Activated gamma-delta T cell treated with anti-CD3 and anti-CD28 coated beads, Interleukin-2, amount 50 U/mL, for 16 hours (primary cell): ENCODE measurements at places on chromosomes 3 and 15.

DNA sequence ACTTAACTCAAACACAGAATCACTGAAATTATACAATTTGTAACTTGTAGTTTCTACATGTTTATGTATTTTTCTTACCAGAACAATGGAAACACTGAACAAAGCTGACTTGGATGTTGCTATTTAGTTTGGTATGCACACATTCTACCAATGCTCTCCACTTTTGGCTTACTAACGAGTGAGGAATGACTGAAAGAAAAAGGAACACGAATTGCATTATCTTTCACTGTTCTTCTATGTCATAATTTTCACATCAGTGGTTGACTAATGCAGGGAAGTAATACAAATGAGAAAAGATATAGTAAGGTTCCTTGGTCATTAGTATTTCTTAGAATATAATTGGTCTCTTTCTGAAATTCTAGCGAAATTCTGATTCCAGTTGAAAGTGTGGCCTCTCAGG lies 9.8 kb upstream of the CNTN3 start:
- DNase-seq = no peak

DNA sequence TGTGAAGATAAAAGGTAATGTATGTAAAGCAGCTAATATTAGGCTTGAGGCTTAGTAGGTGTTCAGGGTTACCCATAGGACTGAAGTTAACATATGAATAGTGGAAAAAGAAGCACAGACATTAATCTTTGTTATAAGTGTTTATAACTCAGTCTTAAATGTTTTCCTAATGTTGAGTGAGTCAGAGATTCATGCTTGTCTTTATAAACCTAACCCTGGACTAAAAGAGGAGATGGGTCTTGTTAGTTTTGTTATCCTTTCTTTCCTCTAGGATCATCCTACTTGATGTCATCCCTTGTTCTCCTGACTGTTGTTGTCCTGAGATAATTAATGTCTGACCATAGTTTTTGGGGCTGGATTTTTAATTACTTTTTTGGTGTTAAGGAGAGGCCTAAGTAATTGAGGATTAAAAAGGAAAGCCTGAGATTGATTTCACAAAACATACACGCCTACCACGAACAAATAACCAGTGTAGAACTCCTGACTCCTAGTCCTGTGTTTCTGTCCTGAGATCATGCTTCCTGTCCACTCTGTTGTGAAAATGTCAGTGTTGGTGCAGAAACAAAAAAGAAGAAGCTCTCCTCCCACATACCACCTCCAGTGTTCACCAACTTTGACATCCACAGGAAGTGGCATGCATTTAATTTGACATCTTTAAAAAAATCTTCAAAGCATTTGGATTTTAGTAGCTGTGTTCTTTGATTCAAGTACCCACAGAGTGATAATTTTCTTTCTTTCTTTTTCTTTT lies 8.4 kb downstream of the MITF start:
- DNase-seq = no peak

DNA sequence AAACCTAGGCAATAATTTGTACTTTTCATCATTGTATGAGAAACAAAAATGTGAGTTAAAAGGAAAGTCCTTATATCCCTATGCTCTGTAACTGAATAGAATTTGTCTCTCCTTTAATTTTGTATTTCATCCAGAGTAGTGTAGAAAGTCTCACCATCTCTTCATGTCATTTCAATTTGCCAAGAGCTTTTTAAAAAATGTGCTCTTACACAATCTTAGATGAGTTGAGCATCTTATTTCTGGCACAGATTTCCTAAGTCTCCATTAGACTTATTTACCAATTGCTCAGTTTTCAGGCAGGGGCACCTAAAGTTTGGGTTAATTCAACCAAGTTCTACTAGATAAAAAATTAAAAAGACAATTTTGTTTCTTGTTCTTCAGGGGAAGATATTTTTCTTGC lies 201.5 kb upstream of the RBMS3 start:
- no peak for DNase-seq

GRCh38 chr3:151213881-151214280 lies 10.9 kb upstream of the GPR171 start:
- DNase-seq = no peak

- DNase-seq = no peak
These were observed 85.7 kb upstream of the MYZAP start for GRCh38 chr15:57505949-57506391.

DNA sequence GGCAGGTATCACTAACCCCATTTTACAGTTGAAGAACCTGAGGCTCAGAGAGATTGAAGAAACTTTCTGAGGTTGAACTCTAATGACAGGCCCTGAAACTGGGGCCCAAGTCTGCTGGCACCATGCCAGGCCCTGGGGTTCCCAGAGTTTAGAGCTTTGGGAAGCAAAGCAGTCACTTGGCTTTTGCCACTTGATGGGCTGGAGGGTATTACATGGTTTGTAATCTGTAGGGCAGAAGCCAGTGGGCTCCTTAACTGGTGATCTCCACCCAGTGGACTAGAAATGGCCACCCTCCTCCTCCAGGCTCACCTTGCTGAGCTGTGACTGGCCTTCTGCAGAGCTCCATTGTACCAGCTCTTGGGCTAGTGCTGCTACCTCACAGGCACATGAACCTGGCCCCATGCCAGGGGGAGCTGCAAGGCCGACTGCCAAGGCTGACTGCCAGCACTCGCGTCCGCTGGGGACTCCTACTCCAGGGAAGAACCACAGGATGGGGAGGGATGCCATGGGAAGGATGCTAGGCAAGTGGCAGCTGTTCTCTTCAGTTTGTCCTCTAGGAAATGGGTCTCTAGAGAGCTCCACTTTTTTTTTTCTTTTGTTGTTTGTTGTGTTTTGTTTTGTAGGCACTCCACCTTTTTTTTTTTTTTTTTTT lies 104.8 kb downstream of the ETFA start:
- no peak for DNase-seq

DNA sequence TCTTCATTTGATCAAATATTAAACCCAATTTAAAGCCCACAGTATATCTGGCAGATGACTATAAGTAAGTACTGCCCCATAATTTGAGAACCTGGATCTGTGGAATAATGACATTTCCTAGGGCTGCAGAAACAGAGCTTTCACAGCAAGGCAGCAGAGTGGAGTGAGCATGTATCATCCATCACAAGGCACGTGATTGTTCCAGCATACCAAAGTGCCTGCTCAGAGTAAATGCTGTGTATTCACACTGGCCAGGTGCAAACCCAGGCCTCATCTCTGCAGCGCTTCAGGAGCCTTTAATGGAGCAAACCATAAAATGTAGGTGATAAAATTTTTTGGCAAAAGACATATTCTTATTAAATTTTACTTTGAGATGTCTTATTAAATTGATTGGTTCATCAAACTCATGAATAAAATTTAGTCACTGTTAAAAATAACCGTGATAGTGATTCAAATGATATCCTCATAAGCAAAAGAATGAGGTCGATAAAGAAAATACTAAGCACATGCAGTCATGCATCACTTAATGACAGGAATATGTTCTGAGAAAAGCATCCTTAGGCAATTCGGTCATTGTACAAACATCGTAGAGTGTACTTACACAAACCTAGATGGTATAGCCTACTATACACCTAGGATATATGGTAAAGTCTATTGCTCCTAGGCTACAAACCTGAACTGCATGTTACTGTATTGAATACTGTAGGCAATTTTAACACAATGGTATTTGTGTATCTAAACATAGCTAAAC lies 99.3 kb upstream of the SLC24A5 start:
- no peak for DNase-seq

GRCh38 chr3:197392961-197393360 lies 94.5 kb upstream of the DLG1 start:
- no peak for DNase-seq

DNA sequence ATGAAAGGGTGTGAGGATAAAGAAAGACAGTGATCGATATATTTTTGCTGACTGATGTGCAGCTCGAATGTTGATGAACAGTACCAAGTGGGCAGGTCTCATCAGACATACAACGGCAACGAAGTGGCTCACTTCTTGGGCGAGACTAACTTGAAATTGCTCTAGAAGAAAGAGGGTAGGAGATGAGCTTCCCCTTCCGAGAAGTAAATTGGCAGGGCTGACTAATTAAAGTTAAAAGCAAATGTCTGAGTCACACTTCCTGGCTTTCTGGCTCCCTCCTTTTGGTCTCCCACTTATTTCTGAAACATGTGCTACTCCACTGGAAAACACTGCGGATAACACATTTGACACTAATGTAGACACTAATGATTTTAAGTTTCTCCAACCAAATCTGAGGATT lies 228.3 kb downstream of the ABHD5 start:
- DNase-seq = no peak

- peak; percentile 15 for DNase-seq
These were observed 152.9 kb downstream of the ATP10A start for GRCh38 chr15:25710184-25710583.

GRCh38 chr3:23365066-23365465 lies 161.9 kb downstream of the UBE2E2 start:
- no peak for DNase-seq

DNA sequence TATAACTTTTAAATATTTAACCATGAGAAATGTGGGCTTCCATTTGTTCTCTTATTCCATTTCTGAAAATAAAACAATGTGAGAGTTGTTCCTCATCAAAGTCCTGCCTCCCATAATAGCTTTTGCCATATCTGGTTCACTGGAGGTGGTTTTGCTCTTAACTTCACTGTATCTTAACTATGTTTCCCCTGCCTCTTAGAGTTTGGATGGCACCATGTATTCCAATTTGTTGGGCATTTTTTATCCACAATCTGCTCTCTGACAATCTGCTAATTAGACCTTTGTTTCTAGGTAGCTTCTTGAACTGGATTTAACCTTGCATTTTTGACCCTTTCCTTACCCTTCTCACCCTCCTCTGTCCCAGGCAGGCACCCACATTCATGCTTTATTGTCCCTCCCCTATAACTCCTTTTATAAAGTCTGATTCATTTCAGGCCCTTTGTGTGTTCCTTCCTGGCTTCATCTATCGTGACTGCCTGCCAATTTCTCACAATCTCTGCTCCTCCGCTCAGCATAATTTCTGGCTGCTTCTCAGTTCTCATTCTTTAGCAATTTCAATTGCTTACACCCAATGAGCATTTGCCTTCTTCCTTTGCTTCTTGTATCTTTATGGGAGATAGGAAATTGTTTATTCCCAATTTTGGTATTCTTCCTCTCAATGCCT lies 144.2 kb upstream of the ARHGEF26 start:
- DNase-seq = no peak

DNA sequence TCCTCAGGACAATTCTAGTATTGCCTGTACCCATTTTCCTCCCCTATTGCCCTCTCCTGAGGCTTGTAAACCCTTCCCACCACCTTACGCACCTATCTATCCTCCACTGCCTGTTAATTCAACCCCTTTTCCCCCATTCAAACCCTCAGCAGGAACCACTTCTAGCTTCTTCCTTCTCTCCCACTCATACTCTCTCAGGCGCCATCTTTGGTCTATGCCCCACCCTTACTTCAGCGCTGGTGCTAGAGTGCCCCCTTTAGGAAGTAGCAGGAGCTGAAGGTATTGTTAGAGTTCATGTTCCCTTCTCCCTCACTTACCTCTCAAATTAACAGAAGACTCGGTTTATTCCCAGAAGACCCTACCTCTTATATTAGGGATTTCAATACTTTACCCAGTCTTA lies 121.8 kb upstream of the NLGN1 start:
- no peak for DNase-seq

- DNase-seq = no peak
These were observed 561.3 kb downstream of the NLGN1 start for GRCh38 chr3:173958805-173959204.

DNA sequence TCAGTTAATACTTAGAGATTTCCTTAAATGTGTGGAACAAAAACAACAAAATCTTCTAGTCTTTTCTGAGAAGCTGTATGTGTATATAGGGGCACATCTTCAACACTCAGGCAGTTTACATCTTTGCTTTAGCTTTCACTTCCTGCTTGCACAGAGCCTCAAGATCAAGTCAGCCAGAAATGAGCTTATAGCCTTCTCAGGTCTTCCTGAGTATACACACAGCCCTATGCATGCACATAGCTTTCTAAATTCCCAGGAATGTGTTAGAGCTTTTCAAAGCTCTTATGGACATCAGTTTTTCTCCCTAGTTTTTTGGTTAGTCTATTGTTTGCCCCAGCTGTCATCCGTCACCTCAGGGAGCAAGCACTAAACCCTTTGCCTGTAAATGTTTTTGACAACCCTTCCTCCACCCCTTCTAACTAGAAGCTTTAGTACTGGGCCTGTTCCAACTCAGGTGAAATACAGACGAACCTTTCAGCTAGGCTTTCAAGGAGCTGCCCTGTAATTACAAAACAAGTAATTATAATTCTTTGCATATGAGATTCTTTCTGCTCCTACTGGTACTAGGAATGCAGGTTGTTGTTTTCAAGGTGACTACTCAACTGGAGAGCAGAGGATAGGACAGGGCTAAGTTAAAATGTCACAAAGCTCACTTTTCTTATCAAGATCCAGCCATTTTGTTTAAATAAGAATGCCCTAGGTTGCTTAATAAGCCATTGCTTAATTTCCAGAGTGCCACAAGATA lies 22.6 kb upstream of the MTMR10 start:
- DNase-seq = no peak

DNA sequence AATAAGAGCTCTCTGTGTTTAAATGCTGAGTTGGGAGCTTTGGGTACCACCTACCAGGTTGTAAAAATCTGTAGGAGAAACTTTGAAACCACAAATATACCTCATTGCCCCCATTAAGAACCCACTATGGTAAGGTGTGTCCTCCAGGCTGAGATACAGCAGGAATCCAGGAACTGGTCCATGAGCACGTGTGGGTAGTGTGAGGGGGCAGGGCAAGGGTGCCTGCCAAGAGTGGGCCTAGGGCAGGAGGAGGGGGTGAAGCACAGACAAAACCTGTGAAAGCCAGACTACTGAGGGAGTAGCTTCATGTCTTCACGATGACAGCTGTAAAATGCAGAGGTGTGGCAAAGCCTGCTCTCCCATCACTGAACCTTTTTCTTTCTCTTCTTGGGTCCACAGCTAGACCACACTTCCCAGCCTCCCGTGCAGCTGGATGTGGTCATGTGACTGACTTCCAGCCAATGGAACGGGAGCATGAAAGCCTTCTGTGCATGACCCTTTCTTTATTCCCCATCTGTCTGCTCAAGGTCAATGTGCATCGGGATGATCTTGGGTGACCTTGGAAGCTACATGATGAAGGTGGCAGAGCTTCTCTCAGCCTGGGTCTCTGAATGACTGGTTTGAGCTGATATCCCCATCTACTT lies 51.1 kb upstream of the POMGNT2 start:
- DNase-seq = no peak

DNA sequence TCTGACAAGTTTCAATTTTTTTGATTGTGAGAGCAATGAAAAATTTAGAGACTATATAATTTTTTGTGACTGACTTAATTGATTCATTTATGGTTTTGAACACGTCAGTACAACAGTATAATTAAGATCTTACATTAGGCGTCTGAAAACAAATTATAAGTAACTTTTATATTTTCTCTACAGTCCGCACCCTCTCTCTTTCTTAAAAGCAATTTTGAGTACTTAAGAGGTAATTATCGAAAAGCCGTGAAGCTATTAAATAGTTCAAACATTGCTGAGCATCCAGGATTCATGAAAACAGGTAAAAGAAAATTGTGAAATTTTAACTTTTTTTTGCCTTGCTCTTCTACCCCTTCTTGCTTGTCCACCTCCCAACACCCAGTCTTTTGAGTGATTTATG lies 34.9 kb downstream of the CNOT10 start:
- DNase-seq = no peak

- no peak for DNase-seq
These were observed 101.0 kb downstream of the CHL1 start for GRCh38 chr3:297585-297984.
